ENCODE measurements at places on chromosomes 7 and 10.

DNA sequence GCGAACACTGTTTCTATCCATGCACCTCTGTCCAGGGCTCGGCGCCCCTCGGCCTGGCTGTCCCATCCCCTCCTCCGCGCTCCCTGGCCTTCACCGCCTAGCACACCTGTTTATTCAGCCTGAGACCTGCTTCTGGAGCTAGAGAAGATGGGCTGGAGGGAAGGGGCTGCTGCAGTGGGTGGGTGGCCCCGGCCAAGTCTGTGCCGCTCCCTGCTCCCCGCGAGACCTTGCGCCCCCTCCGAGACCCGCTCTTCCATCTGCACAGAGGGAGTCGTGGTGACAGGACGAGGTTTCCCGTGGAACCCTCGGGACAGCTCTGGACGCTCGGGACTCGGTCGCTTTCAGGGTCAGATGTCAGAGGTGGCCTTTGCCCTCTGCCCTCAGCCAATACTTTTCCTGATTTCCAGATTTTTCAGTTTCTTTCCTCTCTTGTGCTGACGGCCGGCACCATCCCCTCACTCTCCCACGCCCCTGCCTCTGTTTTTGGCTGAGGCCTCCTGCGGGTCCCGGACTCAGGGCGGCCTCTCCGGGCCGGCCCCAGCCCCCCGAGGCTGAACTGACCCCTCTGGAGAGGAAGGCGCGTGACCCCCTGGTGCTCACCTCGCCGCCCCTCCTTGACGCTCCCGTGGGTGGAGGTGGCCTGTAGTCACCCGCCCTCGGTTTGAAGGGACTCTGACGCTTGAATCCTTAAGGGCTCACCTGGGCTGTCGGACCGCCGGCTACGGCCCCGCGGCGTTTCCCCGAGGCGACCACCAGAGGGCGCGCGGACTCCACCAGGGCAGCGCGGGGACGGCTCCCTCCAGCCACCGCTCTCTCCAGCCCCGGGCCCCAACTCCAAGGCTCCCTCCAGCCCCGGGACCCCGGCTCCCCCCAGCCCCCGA is 15.6 kb downstream of the SHH start:
- no peak for DNase-seq

GRCh38 chr10:129968853-129969183 is 4.7 kb upstream of the EBF3 start:
- DNase-seq = no peak

DNA sequence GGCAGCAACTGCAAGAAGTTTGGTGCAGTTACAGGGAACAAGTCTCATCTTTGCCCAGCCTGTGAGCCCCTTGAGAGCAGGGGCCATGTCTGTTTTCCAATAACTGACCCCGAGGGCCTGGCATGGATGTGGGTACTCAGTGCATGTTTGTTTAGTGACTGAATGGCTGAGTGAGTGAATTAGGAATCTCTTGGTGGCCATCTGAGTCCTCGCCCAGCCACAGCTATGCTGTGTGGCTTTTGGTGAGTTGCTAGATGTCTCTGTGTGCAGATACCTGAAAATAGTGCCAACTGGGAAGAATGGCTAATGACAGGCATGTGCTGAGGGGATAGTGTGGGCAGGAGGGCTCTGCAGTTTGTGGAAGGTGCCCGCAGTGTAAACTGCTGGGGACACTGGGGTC is 54.4 kb upstream of the PCBD1 start:
- no peak for DNase-seq

GRCh38 chr10:24254180-24254579 is 45.2 kb downstream of the KIAA1217 start:
- peak; percentile 20 for DNase-seq

DNA sequence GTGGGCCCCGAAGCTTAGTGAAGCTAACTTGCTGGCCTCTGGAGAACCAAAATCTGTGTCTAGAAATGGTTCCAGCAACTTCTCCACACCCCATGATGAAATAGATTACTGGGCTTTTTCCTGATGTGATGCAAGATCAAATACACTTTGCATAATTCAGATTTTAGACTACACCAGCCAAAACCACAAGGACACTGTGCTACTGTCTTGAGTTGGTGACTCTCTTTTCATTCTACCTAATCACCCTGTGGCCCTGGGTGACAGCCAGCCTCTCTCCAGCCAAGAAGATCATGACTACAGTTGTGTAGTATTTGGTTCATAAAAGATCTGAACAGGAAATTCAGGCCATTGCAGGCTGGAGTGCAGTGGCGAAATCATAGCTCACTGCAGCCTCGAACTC is 22.2 kb downstream of the AZGP1 start:
- no peak for DNase-seq

DNA sequence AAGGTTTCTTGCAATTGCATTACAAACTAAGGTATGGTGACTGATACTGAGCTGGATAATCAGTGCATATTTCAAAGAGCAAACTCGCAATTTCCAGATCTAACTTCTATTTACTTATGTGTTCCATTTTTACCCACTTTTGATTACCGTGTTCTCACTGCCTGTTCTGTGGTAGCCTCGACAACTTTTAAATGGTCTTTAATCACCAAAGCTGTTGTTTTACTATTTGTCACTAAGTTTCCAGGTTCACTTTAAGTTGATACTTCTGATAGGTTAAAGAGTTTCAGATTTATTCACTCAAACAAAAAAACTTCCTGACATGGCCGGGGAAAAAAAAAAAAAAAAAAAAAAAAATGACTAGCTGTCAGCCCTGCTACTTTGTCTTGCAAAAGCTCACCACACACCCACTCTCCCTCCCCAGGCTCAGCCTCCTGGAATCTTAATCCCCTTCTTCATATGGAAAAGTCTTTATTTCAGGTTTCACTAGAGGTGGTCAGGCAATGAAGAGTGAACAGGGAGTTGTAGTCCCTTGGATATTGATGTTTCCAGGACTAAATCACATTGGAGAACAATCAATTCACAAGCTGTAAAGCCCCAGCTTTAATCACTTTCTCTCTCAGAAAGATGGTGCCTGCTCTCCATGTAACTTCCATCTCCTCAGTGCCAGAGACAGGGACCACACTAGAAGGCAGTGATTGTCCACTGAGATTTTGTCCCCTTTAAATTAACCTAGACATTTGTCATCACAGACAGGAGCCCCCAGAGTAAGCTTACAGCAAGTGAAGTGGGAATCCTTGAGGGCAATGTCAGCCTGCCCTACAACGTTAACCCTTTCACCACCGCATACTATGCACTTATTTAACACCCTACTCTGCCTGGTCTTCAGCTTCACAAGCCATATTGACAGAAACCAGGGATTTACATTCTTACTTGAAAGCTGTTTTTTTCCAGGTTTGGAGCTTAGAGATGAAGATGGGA is 749.1 kb upstream of the SORCS1 start:
- DNase-seq = no peak

- DNase-seq = no peak
Observed at GRCh38 chr7:75905785-75906604, 9.0 kb upstream of the POR start.

DNA sequence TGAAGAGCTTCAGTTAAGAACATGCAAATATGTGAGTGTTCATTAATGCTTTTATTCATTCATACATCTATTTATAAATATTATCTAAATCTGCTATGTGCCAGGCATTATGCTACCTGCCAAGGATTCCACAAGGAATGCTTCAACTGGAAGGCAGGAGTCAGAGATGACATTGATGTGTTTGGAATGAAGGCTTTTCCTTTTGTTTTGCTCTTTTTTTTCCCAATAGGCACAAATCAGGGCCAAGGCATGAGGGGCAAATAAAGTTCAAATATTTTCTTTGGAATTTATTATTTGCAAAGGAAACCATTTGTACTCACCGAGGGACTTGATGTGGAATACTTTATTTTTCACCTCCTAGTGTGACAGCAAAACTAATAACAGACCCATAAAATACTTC is 530.3 kb downstream of the ARL4A start:
- peak; percentile 6 for DNase-seq

DNA sequence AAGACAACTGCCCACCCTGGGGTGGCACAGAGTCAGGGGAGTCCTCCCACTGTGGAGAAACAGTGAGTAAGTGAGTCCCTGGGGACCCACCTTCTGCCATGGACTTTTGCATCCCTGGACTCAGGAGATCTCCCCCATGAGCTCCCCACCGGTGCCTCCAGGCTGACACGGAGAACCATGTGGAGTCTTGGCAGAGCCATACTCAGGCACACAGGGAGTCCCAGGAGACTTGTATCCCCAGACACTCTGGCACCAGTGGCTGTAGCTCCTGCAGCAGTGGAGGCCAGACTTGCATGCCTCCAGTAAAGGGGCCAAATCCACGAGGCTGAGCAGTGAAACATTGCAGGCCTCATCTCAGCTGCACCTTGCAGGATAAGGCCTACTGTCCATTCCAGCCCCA is 791.4 kb downstream of the PCDH15 start:
- no peak for DNase-seq

GRCh38 chr10:62268027-62268398 is 631 bp downstream of the RTKN2 start:
- no peak for DNase-seq

GRCh38 chr7:126541406-126541805 is 711.3 kb downstream of the GRM8 start:
- DNase-seq = no peak

- no peak for DNase-seq
Observed at GRCh38 chr10:50477287-50478203, 146.2 kb downstream of the SGMS1 start.

GRCh38 chr7:46173476-46174195 is 252.6 kb upstream of the IGFBP3 start:
- DNase-seq = no peak

GRCh38 chr10:12707461-12708185 is 293.9 kb downstream of the CCDC3 start:
- peak; percentile 95 for DNase-seq

GRCh38 chr7:15581352-15581951 is 19.6 kb upstream of the AGMO start:
- no peak for DNase-seq

GRCh38 chr10:62244785-62245467 is 23.7 kb downstream of the RTKN2 start:
- peak; percentile 55 for DNase-seq

DNA sequence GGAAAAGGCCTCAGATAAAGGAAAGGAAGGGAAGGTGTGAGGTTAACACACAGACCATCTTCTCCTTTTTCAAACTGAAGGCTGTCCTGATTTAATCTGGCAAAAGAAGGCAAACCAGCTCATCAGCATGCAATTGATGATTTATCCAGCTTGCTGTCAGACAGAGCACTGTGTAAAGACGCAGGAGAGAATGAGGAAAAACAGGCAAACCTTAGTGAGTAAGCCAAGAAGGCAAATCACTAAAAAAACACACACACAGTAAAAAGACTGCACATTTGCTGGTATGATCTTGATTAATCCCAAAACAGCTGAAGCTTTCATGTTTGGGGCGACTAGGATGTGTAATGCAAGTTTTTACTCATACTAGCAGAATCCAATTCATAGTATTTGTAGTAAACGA is 65.8 kb upstream of the SKAP2 start:
- no peak for DNase-seq

GRCh38 chr7:11193888-11194287 is 220.2 kb downstream of the PHF14 start:
- DNase-seq = no peak

- DNase-seq = peak; percentile 27
Observed at GRCh38 chr7:36021917-36022550, 131.0 kb upstream of the EEPD1 start.

DNA sequence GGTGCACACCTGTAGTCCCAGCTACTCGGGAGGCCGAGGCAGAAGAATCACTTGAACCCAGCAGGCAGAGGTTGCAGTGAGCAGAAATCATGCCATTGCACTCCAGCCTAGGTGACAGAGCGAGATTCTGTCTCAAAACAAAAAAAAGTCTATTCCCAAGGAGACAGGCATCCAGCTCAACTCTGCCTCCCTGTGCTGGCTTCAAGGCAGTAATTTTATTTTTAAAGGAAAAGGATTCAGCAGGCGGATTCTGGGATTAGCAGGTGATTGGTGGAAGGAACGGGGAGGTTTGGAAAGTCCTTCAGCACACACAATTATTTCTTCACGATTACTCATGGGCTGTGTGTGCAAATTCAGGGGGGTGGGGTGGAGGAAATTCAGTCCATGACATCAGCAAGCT is 242.9 kb downstream of the PAXIP1 start:
- no peak for DNase-seq

DNA sequence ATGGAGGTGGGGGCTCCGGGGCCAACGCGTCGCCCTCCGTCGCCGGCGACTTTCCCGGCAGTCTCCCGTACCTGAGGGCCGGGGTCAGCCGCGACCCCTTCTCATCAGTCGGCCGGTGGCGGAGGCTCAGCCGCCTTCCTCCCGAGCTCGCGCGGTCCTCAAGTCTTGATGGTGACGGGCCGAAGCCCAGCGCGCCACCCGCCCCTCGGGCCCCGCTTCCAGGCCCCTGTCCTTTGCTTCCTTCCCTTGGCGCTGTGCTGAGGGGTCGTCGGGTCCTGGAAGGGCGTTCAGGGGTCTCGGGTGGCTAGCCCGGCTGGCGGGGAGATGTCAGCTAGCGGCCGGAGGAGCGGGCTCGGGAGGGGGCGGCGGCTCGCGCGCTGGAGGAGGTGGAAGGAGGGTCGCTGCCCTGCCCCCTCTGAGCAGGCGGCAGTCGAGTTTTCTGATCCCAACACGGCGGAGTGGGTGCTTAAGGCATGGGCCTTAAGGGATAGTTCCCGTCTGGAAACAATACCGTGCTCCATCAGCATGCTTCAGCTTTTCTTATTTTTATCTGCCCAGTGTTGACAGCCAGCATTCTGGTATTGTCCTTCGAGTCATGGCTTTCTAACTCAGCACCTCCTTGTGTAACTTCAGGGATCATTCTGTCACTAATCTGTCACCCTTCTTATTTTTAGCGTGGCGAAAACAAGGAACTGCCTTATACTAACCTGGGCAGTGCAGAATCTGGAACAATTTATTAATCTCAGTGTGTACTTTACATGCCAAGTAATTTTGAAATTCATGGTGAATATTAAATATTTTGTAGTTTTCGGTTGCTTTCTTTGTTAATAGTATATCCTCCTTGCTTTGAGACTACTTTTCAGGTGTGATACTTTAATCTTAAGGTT is 748 bp downstream of the PHTF2 start:
- DNase-seq = no peak

DNA sequence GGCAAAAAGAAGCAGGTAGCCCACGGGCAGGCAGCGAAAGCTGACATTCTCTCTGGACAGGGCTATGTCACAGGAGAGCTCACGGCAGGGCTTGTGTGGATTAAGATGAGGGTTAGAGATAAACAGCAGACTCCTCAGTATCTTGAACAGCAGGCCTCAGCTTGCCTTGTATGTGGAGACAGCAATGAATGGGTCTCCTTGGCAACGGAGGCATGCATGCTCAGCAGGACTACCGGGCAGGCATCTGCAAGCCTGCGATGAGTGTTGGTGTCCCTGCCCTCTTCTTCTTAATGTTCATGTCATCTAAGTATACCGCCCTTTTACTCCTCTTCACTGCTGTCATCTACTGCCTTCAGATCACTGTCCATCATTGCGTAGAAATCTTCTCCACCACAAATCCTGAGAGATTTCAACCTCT is 81.9 kb upstream of the C1GALT1 start:
- no peak for DNase-seq

Measured in astrocyte of the cerebellum (primary cell).